ENCODE measurements at places on chromosomes 5 and 9. TPM values are rescaled to one million over a fixed set of nuclear protein-coding genes. Genes with fewer than 3 reads are reported as not detected.

GRCh38 chr5:134070725-134071613 is 43.5 kb upstream of the TCF7 start:
- no peaks in the 10 kb centered on the region for H3K36me3 ChIP-seq
- H3K4me1 ChIP-seq: peaks cover 43% of the 10 kb centered on the region

DNA sequence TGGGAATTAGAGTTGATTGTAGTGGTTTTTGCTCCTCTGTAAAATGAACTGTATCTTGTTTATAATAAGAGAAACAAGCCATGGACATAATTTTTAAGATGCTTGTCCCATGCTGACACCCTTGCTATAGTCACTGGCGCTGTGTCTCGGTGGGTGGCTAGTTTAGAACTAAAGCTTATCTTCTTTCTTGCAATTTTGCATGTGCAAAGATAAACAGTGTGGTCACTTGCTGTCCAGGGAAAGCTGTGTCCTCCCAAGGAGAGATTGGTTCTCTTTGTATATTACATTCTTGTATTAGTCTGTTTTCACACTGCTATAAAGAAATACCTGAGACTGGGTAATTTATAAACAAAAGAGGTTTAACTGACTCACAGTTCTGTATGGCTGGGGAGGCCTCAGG is 143.8 kb downstream of the MELK start:
- H3K4me3 ChIP-seq: no peak overlapping the region
- H3K4me1 ChIP-seq: no peaks in the 10 kb centered on the region
- H3K27me3 ChIP-seq: no peaks in the 10 kb centered on the region
- H3K27ac ChIP-seq: no peak overlapping the region
- no peaks in the 10 kb centered on the region for H3K36me3 ChIP-seq

Gene IGIP
- 11.3 TPM for total RNA-seq

Gene SLC36A3
- total RNA-seq: not detected

Gene NOXA1
- total RNA-seq: 11.1 TPM

DNA sequence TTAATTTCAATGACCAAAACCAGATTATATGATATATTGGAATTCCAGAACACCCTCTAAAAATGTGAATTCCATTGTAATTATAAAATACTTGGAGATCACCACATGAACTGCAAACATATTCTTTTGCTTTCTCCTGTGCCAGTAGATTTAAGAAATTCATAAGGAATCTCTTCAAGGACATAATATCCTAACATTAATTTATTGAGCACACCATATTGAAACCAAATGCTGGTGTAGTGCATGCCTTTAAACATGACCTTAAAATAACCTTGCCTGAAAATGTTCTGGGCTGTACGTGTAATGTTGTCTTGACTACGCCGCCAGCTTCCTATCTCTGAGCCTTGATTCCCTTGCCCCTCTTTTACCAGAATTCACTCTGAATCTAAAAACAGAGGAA is 205.0 kb upstream of the ACTBL2 start:
- H3K4me3 ChIP-seq: no peak overlapping the region
- DNase-seq: no peak
- no peaks in the 10 kb centered on the region for H3K36me3 ChIP-seq
- no peaks in the 10 kb centered on the region for H3K4me1 ChIP-seq
- no peak overlapping the region for H3K27ac ChIP-seq
- no peaks in the 10 kb centered on the region for H3K27me3 ChIP-seq

Gene FAM221B
- not detected for total RNA-seq

DNA sequence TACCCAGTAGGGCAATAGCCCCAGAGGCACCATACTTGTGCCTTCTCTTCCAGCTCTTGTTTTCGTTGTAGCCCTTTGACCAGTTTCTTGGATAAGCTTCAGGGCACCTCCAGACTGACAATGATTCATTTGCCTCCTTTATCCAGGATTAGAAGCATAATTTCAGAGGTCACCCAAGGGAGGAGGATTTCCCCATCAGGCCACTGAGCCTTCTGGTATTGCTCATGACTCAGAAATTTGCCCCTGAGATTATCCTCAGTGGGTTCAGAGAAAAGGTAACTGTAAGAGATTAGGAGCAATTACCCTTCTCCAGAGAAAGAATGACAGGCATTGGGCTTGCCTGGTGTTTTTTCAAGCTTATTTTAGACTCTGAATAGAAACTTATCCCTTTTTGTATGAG is 147.9 kb downstream of the MSX2 start:
- no peaks in the 10 kb centered on the region for H3K36me3 ChIP-seq
- H3K4me3 ChIP-seq: no peak overlapping the region

DNA sequence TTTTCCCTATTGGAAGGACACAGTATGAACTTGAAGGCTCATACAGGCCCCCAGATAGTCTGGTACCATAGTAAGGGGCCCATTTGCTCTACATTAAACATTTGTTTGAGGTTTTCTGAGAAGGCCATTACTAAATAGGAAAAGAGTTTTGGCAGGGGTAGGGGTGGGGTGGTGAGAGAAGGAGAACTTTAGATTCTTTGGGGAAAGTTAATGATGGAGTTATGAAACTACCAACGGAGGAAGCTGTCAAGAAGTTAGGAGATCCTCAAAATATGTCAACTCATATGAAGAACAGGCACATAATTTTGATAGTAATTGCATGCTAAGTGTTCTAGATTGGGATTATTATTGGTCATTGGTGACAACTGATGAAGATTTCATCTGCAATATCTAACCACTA is 114.7 kb downstream of the TAF11L14 start:
- no peaks in the 10 kb centered on the region for H3K36me3 ChIP-seq
- DNase-seq: no peak
- H3K27me3 ChIP-seq: no peaks in the 10 kb centered on the region
- no peak overlapping the region for H3K4me3 ChIP-seq
- H3K4me1 ChIP-seq: no peaks in the 10 kb centered on the region

- H3K4me1 ChIP-seq: no peaks in the 10 kb centered on the region
- DNase-seq: no peak
- no peaks in the 10 kb centered on the region for H3K36me3 ChIP-seq
- H3K27ac ChIP-seq: no peak overlapping the region
- no peaks in the 10 kb centered on the region for H3K27me3 ChIP-seq
- no peak overlapping the region for H3K4me3 ChIP-seq
Observed at GRCh38 chr9:118366228-118366627, 662.0 kb downstream of the TLR4 start.

GRCh38 chr9:127225801-127226625 is 38.6 kb upstream of the GARNL3 start:
- H3K27me3 ChIP-seq: no peaks in the 10 kb centered on the region
- peak overlapping the region; percentile 36 for H3K4me3 ChIP-seq
- H3K27ac ChIP-seq: no peak overlapping the region
- peaks cover 32% of the 10 kb centered on the region for H3K4me1 ChIP-seq

Gene EGFLAM
- not detected for total RNA-seq

Gene LHX6
- total RNA-seq: not detected

Gene HAPLN1
- not detected for total RNA-seq

GRCh38 chr5:52007230-52007858 is 624.1 kb downstream of the ISL1 start:
- H3K36me3 ChIP-seq: no peaks in the 10 kb centered on the region
- no peak for DNase-seq
- H3K27ac ChIP-seq: no peak overlapping the region
- H3K4me1 ChIP-seq: no peaks in the 10 kb centered on the region
- H3K27me3 ChIP-seq: no peaks in the 10 kb centered on the region

DNA sequence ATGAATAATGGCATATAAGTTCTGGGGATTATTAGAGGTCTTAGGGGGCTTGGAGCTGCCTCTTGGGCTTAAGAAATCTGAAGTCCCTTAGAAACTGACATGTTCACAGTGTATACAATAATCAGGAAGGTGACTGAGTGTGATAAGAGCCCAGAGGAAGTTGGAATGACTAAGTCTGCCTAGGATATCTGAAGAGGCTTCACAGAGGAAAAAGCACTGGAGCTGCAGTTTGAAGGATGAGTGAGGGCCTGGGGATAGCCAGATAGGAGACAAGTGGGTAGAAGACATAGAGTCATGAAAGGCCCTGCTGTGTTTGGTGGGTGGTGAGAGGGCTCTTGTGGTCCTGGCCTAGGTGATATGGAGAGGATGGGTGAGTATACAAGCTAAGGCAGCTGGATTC is 8.8 kb downstream of the NEUROG1 start:
- DNase-seq: no peak
- no peak overlapping the region for H3K4me3 ChIP-seq
- no peaks in the 10 kb centered on the region for H3K36me3 ChIP-seq
- peaks cover 18% of the 10 kb centered on the region for H3K27me3 ChIP-seq
- H3K27ac ChIP-seq: no peak overlapping the region
- no peaks in the 10 kb centered on the region for H3K4me1 ChIP-seq

DNA sequence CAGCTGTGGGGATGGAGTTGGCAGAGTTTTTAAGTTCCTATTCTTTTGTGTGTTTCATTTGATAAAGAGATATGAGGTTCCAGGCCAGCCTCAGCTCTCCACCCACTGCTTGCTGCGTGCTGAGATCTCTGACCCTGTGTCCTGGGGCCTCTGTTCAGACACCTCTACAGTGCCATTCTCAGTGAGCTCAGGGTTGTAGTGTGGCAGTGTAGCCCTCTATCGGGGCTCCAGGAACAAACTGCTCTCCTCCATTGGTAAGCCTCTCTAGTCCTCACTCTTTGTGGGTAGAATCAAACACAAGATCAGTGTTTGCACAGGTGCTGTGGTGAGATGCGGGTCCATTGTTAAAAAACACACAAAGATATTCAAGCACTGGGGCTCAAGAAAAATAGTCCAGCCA is 386.6 kb upstream of the RPS23 start:
- no peaks in the 10 kb centered on the region for H3K27me3 ChIP-seq
- H3K4me1 ChIP-seq: no peaks in the 10 kb centered on the region
- DNase-seq: no peak
- no peak overlapping the region for H3K4me3 ChIP-seq
- no peak overlapping the region for H3K27ac ChIP-seq

All from T-cell (primary cell).